GM12892 (cell line): ENCODE measurements at places on chromosomes 4 and X.

DNA sequence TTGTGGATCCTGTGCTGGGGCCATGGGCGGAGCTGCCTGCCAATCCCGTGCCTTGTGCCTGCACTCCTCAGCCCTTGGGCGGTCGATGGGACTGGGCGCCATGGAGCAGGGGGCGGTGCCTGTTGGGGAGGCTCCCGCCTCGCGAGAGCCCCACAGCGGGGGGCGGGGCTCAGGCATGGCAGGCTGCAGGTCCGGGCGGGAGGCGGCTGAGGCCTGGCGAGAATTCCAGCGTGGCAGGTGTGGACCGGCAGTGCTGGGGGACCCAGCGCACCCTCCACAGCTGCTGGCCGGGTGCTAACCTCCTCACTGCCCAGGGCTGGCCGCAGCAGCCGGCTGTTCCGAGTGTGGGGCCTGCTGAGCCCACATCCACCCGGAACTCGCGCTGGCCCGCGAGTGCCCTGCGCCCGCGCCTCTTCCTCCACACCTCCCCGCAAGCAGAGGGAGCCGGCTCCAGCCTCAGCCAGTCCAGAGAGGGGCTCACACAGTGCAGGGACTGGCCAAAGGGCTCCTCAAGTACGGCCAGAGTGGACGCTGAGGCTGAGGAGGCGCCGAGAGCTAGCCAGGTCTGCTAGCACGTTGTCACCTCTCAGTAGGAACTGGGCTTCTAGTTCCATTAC, 85.9 kb downstream of the GBA3 start:
- no peak for DNase-seq

DNA sequence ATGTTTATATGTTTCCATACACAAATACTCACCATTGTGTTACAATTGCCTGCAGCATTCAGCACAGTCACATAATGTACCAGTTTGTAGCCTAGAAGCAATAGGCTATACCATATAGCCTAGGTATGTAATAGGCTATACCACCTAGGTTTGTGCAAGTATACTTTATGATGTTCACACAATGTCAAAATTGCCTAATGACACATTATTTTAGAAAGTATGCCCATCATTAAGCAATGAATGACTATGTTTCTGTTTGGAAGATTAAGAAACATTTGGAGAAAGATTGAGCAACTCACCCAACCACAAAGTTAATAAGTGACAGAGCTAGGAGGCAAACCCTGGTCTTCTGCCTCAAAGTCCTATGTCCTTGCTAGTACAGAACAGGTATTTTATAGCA, 96.8 kb upstream of the GRIA3 start:
- no peak for DNase-seq

- no peak for DNase-seq
Observed at GRCh38 chr4:173493041-173493440, 37.0 kb downstream of the HAND2 start.

GRCh38 chr4:33080275-33080674, 2360.1 kb downstream of the PCDH7 start:
- no peak for DNase-seq

- DNase-seq = no peak
Observed at GRCh38 chrX:34437586-34437985, 219.5 kb downstream of the TMEM47 start.

GRCh38 chr4:173538148-173538908, 8.3 kb upstream of the HAND2 start:
- no peak for DNase-seq

DNA sequence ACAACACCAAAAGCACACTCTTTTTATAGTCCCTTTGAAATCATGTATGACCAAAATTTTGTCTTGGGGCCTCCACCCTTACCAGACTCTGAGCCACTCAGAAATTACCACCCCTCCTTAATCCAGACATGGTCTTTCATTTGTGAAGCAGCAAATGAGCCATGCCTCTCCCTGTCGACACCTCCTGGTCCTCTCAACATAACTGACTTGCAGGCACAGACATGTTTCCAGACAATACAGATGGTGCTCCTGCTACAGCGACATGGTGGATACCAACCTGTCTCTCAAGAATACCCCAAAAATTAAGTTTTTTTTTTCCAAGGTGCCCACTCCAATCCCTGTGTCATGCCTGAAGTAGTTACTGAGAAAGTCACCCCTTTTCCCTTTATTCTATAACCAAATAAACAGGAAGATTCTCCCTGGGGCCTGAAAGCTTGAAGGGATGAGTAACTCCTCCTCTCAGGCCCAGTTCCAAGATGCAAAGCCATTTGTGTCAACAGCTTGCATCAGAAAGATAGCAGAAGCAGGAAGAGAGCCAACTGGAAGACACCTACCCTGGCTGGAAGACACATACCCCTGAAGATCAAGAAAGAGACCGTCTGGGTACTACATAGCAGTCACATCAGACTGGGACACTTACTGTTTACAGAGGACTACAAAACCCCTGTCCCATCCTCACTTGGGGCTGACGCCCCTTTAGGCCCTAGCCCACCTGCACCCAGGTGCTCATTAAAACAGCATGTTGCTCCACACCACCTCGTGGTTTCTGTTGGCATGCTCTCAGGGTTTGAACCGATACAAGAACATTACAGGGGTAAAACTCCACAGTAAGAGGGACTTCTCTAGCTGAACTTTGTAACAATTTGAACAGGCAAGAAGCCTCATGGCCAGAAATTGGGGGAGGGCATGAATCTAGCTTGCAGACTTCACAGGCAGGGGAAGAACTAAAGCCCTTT, 5.5 kb upstream of the UGT2B17 start:
- DNase-seq = no peak

DNA sequence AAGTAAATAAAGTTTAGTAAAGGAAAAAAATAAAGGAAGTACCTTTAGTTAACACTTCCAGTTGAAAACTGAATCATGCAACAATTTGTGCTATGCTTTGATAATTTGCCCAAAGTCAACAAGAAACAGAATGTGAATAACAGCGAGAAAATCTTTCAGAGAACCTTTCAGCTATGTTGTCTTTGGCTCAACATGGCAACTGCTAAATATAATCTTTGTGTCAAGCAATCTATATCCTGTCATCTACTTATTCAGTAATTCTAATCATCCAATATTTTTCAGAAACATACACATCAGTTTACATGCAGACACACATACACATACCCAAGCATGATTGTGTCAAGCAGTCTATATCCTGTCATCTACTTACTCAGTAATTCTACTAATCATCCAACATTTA, 136.0 kb upstream of the PABPC4L start:
- no peak for DNase-seq

GRCh38 chr4:104353481-104353880, 141.2 kb downstream of the CXXC4 start:
- DNase-seq = no peak

DNA sequence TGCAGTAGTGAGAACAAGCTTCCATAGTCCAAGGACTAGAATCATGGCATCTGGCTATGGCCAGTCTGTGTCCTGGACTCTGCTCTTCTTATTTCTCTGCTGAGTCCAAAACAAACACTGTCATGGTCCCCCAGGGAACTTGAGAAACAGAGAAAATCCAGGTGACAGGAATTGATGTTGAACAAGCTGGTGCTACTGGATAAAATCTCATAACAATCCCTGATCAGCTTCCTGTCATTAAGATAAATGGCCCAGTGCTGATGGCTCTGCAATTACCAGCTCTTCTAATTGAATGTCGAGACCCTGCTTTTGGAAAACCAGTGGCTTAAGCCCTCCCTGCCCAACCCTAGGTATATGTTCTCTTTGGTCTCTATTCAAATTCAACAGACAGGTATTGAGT, 58.8 kb upstream of the ARHGAP36 start:
- no peak for DNase-seq
